Fibroblast of the aortic adventitia (primary cell): ENCODE measurements at places on chromosomes 7 and 10. TPM values are rescaled to one million over a fixed set of nuclear protein-coding genes. Genes with fewer than 3 reads are reported as not detected.

Gene NUDT13
- 1.8 TPM in 2 replicates for total RNA-seq

Gene NXPH1
- total RNA-seq = not detected in 2 replicates

Gene CHAT
- total RNA-seq = not detected in 2 replicates

Gene LIPJ
- 0.09 TPM in 1 of 2 replicates, not detected in the other for total RNA-seq

Gene ZNF277
- 41.4 and 42.8 TPM in 2 replicates for total RNA-seq

Gene MBLAC1
- 1.9 and 4.2 TPM in 2 replicates for total RNA-seq

Gene FGL2
- 39.3 and 64.4 TPM in 2 replicates for total RNA-seq

Gene EN2
- under 0.01 TPM in 1 of 2 replicates, not detected in the other for total RNA-seq

Gene CRHR2
- total RNA-seq = not detected in 2 replicates

Gene PIK3CG
- 0.08 TPM in 1 of 2 replicates, not detected in the other for total RNA-seq

Gene ADAM8
- total RNA-seq = 0.36 TPM in 1 of 2 replicates, not detected in the other

Gene PLEKHS1
- not detected in 2 replicates for total RNA-seq

Gene ASZ1
- not detected in 2 replicates for total RNA-seq

Gene SPDYE8
- not detected in 2 replicates for total RNA-seq

Gene SCRN1
- 39.7 and 93.1 TPM in 2 replicates for total RNA-seq

Gene GATA3
- not detected in 2 replicates for total RNA-seq

Gene ELN
- total RNA-seq = 22.3 and 101 TPM in 2 replicates

Gene SPDYE5
- total RNA-seq = 0.09 TPM in 1 of 2 replicates, not detected in the other

Gene ZNF107
- 2.9 and 5.6 TPM in 2 replicates for total RNA-seq

Gene STOX1
- total RNA-seq = 0.09 TPM in 1 of 2 replicates, not detected in the other

Gene OPALIN
- total RNA-seq = not detected in 2 replicates

Gene AKR1C4
- total RNA-seq = not detected in 2 replicates

Gene VTI1A
- total RNA-seq = 42.3 and 44.5 TPM in 2 replicates

Gene CALML5
- total RNA-seq = not detected in 2 replicates

Gene ASB4
- not detected in 2 replicates for total RNA-seq

Gene NAT16
- not detected in 2 replicates for total RNA-seq

Gene COL13A1
- total RNA-seq = 6.0 and 10.7 TPM in 2 replicates

Gene ARMC10
- 23.4 and 41.2 TPM in 2 replicates for total RNA-seq

Gene PNLIPRP1
- total RNA-seq = not detected in 2 replicates

Gene SYPL1
- 69.5 and 72.2 TPM in 2 replicates for total RNA-seq

Gene LIPF
- not detected in 2 replicates for total RNA-seq

Gene HOXA3
- total RNA-seq = 1.2 and 3.5 TPM in 2 replicates

Gene CUX1
- 36.1 and 44.2 TPM in 2 replicates for total RNA-seq

Gene NODAL
- not detected in 2 replicates for total RNA-seq

Gene SPDYE2B
- total RNA-seq = 0.16 TPM in 1 of 2 replicates, not detected in the other

Gene RBM17
- 41.8 and 68.9 TPM in 2 replicates for total RNA-seq

Gene TMEM213
- total RNA-seq = 0.33 TPM in 1 of 2 replicates, not detected in the other

Gene CYP3A4
- total RNA-seq = not detected in 2 replicates

Gene IFIT1B
- not detected in 2 replicates for total RNA-seq
